GM13976 (cell line): ENCODE measurements at places on chromosomes 11 and 22.

- DNase-seq, result no peak
Observed at GRCh38 chr11:117535850-117536411, 208.3 kb downstream of the CEP164 start.

DNA sequence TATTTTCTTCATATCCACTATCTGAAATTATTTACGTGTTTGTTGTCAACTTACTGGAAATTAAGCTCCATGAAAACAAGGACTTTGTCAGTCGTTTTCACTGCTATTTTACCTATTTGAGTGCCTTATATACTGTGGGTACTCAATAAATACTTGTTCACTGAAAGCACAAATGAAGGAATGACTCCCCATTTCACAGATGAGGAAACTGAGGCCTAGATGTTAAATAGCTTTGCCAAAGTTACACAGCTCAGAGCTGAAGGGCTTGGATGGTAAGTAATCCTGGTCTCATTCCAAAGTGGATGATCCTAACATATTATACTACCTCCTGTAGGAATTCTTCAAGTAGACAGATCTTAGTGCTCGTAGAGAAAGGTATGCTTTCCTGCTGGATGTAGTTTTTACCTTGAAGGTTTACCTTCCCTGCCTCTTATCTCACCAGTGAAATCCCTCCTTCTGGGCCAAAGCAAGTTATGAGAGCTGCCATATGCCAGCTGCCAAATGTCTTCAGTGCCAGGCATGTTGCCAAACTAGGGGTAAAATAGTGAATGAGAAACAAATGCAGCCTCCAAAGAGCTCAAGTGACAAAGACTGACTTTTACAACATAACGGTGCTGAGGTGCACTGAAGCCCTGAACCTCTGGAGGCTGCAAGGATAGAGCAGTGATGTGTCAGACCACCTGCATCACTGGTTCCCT lies 129.7 kb downstream of the TRIM44 start:
- DNase-seq, result no peak

DNA sequence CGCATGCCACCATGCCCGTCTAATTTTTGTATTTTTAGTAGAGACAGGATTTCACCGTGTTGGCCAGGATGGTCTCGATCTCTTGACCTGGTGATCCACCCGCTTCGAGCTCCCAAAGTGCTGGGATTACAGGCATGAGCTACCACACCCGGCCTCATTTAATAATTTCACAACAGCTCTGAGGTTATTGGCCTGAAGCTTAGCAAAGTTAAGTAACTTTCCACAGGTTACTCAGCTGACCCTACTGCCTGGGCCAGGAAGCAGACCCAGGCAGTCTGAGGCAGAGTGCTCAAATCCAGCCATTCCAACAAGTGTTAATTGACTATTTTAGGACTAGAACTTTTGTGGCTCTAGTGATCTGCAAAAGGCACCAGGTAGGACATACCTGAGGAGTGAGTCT lies 52.2 kb upstream of the L3MBTL2 start:
- no peak for DNase-seq

- no peak for DNase-seq
Observed at GRCh38 chr22:48968201-48968959, 859.3 kb downstream of the BRD1 start.

- no peak for DNase-seq
Observed at GRCh38 chr22:19703869-19704268, 10.4 kb upstream of the SEPTIN5 start.

DNA sequence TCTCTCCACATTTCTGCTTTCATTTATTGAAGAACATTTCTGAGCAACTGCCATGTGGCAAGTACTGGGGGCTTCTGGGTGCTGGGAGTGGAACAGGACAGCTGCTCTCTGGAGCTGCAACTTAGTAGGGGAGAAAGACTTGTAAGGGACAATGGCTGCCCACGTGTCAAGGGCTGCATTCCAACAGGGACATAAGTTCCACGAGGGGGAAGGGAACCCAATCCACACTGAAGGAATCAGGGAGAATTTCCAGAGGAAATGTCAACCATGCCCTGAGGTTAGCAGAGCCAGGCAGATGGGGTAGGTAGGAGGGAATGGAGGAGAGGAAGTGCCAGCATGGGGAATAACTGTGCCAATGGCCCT lies 1.7 kb downstream of the MAPK8IP2 start:
- no peak for DNase-seq

DNA sequence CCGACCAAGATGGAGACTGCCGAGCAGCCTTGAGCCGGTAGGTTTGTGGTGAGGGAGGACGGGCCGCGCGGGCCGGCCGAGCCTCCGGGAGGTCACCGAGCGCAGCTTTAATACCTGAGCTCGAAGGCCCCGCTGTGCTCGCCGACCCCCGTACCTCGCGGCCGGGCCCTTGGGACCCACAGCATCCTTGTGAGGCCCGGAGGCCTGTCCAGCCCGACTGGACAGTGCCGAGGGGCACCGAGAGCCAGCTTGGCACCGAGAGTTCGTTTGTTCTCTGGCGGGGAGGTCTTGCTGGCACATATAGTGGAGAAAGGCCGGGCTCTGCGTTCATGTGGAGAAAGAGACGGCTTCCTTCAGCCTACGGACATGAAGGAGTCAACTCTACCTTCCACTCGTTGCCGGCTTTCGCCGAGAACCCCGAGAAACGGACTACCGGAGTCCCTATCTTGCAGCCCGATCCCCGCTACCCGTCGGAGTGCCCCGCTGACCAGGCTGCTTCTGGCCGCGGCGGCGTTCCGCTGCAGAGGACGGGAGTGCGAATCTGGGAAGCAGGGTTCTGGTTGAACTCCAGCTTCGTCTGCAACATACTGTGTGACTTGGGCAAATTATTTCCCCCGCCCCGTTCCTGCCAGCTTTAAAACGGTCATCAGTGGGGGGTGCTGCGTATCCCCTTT lies 349 bp downstream of the TSSC4 start:
- DNase-seq, result no peak

GRCh38 chr11:72673284-72673942 lies 809 bp downstream of the PDE2A start:
- DNase-seq, result no peak

DNA sequence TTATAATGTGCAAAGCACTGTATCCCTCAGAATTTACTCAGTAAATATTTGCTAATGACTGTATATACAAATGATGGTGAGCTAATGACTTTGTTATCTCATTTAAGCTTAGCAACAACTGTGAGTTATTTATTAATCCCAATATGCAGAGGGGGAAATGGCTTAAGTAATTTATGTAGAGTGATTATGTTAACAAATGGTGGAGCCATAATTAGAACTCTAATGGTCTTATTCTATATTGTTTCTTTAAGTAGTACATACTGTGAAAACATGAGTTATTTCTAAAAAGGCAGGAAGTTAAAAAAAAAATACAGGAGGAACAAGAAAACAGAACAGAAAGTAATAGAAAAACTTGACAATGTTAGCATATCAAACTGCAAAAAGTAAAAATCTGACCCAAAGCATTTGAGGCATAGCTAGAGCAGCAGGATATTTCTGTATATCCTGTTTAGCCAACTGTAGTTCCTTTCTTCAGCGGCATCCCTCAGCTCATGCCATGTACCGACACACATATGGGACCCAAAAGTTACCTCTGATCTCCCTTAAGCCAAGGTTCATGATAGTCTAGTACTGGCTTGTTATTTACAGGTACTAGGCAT lies 94.2 kb downstream of the FCHSD2 start:
- DNase-seq, result no peak
